T-helper 9 cell (primary cell): ENCODE measurements at places on chromosomes 13 and 19.

DNA sequence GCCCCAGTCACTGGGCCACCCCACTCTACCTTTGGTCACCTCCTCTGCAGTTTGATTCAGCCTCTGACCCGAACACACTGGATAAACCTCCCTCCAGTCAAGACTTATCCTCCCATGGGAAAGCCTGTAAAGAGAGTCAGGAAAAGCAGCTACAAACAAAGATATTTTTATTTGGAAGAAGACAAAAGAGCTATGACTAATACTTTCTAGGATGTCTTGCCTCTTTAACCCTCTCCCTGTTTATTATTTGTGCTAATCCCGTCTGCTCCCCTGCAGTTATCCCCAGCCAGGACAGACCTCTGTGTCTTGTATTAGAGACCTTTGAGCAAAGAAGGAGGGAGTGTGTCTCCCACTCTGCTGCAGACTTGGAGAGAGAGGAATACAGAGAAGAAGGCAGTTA, 178.3 kb downstream of the EFNB2 start:
- DNase-seq = no peak

DNA sequence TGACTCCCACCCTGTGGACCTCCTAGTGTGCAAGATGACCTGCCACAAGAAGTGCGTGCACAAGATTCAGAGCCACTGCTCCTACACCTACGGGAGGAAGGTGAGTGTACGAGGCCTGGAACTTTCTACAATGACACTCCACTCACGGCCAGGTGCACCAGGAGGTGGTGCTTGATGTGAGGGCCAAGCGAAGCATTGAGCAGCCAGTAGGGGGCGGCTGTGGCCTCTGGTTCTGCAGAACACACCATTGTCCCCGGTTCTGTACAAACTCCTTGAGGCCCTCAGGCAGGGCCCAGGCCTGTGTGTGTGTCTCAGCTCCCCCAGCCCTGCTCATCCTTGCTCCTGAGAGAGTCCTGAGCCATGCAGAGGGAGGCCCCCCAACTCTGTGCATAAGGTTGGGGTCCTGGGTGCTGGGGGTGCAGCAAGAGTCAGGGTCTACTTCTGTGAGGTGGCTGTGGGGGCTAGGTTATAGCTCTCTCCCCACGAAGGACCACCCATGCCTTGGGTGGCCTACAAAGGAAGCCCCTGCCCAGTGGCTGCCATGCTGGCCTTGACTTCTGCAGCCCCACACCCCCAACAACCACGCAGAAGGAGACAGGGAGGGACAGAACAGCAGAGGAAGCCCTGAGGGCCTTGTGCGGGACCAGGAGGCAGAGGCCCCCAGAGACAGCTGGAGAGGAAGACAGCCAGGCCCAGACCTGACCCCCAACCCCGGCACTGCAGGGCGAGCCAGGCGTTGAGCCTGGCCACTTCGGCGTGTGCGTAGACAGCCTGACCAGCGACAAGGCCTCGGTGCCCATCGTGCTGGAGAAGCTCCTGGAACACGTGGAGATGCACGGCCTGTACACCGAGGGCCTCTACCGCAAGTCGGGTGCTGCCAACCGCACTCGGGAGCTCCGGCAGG, 9.7 kb upstream of the USE1 start:
- DNase-seq = peak; percentile 27

DNA sequence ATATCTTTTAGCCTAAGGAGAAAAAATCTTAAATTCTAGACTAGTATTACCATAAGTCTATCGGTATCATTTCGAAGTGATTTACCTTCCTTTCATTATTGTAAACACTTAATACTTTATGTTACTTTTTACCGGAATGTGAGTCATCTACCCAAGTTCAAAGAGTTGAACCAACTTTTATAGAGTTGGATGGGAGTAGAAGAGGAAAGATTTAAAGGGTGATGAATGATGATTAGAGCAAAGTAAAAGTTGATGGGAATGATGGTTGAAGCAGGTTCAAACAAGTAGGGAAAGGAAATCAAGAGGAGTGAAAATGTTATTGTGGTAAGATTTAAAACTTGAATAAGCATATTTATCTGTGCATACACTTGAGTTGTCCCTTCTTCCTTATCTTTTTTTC, 11.3 kb upstream of the LPAR6 start:
- DNase-seq = no peak

GRCh38 chr19:56760842-56761241, 79.7 kb downstream of the PEG3 start:
- DNase-seq = no peak

GRCh38 chr13:30033681-30034457, 183.5 kb upstream of the UBL3 start:
- DNase-seq = no peak

DNA sequence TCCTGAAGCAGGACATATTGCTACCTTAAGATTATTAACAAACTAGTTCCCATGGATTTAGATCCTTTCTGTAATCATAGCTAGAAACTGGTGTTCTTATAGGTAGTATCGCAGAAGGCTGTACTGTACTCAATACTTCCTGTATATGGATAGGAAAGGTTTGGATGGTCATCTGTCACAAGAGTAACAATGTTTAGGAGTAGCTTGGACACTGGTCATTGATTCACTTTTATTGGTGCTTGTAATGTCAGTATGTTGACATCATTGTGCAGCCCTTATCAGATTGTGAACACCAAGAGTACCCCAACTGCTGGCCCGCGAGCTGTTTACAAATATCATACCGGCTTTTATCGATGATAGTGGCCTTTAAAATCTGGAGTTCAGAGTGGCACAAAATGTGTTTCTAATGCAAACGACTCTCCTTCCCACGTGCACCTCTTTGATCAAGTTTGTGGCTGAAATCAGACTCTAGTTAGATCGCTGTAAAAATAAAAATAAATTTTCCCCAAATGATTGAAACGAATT, 605 bp upstream of the CDK8 start:
- DNase-seq = no peak

GRCh38 chr19:47018923-47019322, 714 bp upstream of the NPAS1 start:
- DNase-seq = no peak
